ENCODE measurements at places on chromosomes 2 and 18. TPM values are rescaled to one million over a fixed set of nuclear protein-coding genes. Genes with fewer than 3 reads are reported as not detected.

Gene CERS6
- total RNA-seq = 17.9 TPM

Gene CHRND
- not detected for total RNA-seq

Gene NGEF
- total RNA-seq = 9.9 TPM

Gene GAL3ST2
- total RNA-seq = 0.26 TPM

Gene SERPINB10
- not detected for total RNA-seq

Gene ST6GAL2
- 0.32 TPM for total RNA-seq

Gene FEV
- total RNA-seq = not detected

Gene LOXHD1
- total RNA-seq = not detected

Gene GPR75
- total RNA-seq = 4.5 TPM

Gene CRACDL
- under 0.01 TPM for total RNA-seq

Gene WDFY1
- 225 TPM for total RNA-seq

Gene MARS2
- 3.1 TPM for total RNA-seq

Gene GPR39
- 1.3 TPM for total RNA-seq

Gene SCG2
- total RNA-seq = 6.8 TPM

Gene GREB1L
- total RNA-seq = under 0.01 TPM

Gene PRKAG3
- 0.11 TPM for total RNA-seq

Gene UGT1A5
- not detected for total RNA-seq

Gene CCDC121
- total RNA-seq = 2.3 TPM

Gene FAM168B
- 105 TPM for total RNA-seq

Gene ALPP
- total RNA-seq = not detected

Gene TMEM163
- not detected for total RNA-seq

Gene TMBIM1
- total RNA-seq = 339 TPM

Gene HOXD12
- total RNA-seq = not detected

Gene ZNF532
- 67.9 TPM for total RNA-seq

Gene SERPINB3
- not detected for total RNA-seq

Gene ABHD3
- 6.4 TPM for total RNA-seq

Gene AGPS
- 37.5 TPM for total RNA-seq

Gene PLCL1
- total RNA-seq = 0.39 TPM

Gene KIF1A
- under 0.01 TPM for total RNA-seq

Gene TM4SF20
- not detected for total RNA-seq

Gene SEPTIN10
- total RNA-seq = 183 TPM

Gene MYO7B
- 0.13 TPM for total RNA-seq

Gene MAB21L4
- total RNA-seq = not detected

Gene FAHD2B
- 9.3 TPM for total RNA-seq

Gene VSNL1
- total RNA-seq = 0.13 TPM

Gene OSR1
- 50.9 TPM for total RNA-seq

Gene FAM124B
- 0.13 TPM for total RNA-seq

Gene IL36G
- not detected for total RNA-seq

Gene CFAP65
- total RNA-seq = 0.22 TPM

Gene LAMA1
- total RNA-seq = 11.0 TPM

Gene ITPRIPL1
- 2.6 TPM for total RNA-seq

Gene LYPD1
- 0.76 TPM for total RNA-seq

Gene NFATC1
- total RNA-seq = 11.5 TPM

Gene SERPINB12
- total RNA-seq = not detected

Data from articular chondrocyte of knee joint (primary cell).